IPS-NIHi11 (cell line): ENCODE measurements at places on chromosomes 12 and 14.

- DNase-seq = no peak
Measured at GRCh38 chr14:59707778-59708561, 131.4 kb upstream of the CCDC175 start.

DNA sequence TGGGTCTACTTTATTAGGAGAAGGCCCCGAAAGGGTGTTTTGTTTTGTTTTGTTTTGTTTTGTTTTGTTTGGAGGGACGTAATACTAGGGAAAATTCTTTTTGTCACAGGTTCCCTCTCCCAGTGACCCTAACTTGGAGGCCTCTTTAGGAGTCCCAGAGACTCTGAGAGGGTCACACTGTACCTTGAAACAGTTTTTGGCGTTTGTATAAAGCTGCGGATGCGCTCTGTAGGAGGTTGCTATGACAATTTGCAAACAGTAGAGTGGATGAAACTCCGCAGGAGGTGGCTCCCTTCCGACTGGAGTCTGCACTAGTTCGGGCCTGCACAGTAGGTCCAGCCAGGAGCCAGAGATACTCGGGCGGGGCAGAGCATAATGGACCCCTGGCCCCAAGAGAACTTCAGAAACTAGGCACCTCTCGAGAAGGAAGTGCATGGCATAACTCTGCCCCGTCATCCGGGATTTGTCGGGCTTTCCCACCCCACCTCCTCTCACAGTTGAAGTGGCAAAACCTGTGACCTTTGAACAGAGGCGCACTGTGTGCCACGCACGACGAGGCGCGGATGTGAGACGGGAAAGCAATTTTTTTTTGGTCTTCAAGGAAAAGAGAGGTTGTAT lies 1.3 kb upstream of the DYRK2 start:
- DNase-seq = no peak

GRCh38 chr12:127726671-127727315 lies 540.2 kb upstream of the TMEM132C start:
- no peak for DNase-seq

- DNase-seq = no peak
Measured at GRCh38 chr12:67122584-67122983, 146.6 kb upstream of the CAND1 start.

DNA sequence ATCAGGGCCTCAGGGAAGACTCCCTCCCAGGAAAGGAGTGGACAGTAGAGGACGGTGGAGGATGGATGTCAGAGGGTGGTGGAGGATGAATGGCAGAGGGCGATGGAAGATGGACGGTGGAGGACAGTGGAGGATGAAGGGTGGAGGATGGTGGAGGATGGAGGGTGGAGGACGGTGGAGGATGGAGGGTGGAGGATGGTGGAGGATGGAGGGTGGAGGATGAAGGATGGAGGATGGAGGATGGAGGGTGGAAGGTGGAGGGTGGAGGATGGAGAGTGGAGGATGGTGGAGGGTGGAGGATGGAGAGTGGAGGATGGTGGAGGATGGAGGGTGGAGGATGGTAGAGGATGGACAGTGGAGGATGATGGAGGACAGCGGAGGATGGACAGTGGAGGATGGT lies 95.9 kb downstream of the LRRC74A start:
- no peak for DNase-seq

GRCh38 chr12:22792138-22792537 lies 167.2 kb downstream of the ETNK1 start:
- DNase-seq = no peak
